ENCODE measurements at places on chromosomes 11 and 22.

DNA sequence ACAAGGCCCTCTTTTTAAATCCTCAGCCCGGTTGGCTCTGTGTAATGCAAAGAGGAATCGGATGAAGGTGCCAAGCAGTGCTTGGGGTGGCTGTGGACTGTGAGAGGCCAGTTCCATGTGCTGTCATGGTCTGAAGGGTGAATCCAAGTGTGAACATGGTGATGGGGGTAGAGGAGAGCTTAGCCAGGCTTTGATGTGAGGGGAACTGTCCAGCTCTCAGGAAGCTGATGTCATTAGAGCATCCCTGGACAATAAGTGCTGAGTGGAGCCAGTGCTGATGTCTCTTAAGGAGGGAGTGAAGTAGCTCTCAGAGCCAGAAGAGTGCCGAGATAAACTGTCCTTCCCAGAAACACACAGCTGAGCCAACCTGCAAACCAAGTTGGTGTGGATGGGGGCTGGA lies 53.6 kb downstream of the NAV2 start:
- DNase-seq = no peak

DNA sequence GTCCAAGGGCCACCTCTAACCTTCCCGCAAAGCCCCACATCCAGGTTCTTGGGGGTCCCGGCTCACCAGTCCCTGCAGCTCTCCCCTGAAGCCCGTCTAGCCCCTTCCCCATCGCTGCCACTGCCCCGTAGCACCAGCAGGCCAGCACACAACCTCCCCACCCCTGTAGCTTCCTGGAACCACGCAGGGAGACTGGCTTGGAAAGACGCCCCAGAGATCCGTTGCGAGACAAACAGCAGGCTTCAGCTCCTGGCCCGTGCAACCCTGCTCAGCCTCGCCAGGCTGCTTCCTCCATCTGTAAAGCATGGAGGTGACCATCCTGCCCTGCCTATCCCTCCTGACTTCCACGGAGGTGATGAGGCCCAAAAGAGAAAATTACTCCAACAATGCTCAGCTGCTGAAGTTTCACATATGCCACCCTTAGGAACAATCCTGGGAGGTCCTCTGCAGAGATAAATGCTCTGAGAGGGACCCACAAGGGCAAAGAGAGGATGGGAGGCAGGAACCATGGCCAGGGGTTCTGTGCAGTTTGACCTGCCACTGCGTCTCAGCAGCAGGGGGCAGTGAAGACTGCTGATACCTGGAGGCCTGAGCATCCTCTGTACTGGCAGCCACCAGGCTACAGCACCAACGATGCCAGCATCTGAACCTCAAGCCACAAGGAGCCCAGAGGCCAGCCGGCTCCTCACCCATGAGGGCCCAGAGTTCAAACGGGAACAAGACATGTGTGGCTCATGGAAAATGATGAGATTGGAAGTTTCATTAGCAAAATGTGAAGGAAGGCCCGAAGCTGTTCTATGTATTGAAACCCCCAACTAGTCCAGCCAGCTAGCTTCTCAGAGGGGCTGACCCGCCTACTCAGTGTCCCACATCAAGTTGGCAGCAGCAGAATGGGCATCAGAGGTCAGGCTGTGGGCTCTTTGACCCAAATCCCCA lies 16.1 kb downstream of the DGCR2 start:
- DNase-seq = no peak

- no peak for DNase-seq
Observed at GRCh38 chr11:47437746-47438418, 11.1 kb downstream of the RAPSN start.

GRCh38 chr22:45322873-45323525 lies 13.3 kb downstream of the FAM118A start:
- no peak for DNase-seq

DNA sequence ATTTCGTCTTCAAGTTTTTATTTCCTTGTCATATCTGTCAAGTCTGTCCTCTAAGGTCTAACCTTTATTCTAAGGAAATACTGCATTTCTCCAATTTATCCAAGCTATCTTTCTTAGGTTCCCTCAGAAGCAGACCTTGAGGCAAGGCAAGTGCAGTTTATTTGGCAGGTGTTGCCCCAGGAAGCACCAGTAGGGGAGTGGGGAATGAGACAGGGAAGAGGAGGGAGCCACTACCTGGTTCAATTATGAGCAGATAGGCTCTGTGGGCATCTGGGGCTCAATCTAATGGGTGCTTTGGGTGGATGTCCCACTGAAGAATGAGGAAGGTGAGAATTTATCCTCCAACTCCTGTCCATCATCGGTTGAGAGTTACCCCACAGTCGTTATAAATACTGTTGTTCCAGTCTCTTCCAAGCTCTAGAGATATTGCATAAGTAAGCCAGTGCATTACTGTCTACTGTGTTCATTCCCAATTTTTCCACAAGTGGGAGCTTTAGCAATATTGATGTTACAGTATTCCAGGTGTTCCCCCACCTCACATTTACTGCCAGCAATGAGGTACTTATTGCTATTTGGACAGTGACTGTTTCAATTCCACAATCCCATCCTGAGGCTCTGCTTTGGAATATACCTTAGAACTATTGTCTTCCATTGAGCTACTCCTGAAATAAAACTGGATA lies 154.9 kb upstream of the CEP126 start:
- peak; percentile 1 for DNase-seq

- no peak for DNase-seq
Observed at GRCh38 chr11:61868571-61869428, 22.5 kb downstream of the FADS3 start.

GRCh38 chr11:57430952-57431351 lies 4.0 kb upstream of the SLC43A3 start:
- DNase-seq = no peak

DNA sequence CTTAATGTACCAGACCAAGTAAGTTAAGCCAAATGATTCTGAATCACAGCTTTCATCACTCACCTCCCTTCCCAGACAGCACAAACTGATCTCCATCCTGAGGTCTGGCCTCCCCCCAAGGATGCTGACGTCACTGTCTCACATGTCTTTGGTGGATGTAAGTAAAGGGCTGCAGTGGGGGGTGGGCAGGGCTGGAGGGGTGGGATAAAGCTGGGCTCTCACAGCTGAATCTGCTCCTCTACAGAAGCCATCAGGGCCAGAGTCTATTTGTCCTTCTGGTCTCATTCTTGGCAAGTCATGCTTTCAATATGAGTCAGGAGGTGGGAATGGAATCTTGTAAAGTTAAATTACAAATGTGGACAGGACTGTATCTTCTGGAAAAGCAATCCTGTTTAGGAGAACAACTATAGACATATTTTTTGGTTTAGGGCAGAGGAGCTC lies 32.7 kb downstream of the P4HA3 start:
- peak; percentile 96 for DNase-seq

DNA sequence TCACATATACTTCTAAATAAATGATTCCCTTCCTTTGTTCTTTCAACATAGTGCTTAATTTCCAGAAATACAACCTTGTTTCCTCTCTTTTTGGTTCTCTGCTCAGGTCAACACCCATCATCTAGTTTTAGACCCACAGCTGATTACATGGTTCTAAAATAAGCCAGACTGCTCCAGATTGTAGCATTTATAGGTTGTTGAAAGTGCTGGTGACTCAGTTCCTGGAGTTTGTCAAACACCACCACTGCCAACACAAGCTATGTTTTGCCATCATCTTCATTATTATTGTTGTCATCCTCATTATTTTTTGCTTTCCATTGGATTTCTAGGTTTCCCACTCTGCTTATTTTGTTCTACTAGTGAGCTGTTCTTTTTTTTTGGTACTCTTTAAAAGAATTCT lies 22.3 kb upstream of the MMP20 start:
- no peak for DNase-seq

GRCh38 chr11:103035791-103036434 lies 56.0 kb downstream of the DCUN1D5 start:
- peak; percentile 72 for DNase-seq

GRCh38 chr22:44192098-44192815 lies 11.5 kb downstream of the PARVG start:
- DNase-seq = no peak

DNA sequence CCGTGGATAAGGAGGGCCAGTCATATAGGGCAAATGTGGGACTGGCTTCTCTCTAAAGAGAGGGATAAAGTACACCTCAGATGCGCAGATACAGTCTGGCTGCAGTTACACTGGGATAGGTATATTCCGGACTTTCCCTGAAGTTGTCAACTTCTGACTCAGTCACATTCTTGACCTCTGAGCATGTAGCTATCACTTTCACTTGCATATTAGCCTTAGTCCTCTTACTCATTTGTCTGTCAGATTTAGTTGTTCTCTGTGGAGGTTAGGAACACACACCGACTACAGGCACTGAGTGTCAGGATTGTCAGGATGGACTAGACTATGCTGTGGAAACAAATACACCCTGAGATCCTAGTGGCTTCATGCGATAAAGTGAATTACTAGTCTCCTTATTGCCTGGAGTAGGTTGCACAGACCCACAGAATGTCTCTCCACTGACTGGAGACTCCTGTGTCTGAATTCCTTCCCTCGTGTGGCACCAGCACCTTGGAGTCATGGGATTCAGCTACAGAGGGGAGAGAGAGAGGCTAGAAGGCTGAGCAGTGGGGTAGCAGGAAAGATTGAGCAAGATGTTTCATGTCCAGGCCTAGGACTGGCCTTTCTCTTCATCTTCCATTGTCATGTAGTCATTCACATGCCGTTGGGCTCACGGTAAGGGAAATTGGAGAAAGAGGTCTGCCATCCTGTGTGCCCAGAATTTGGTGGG lies 654.3 kb downstream of the NTM start:
- peak; percentile 53 for DNase-seq

DNA sequence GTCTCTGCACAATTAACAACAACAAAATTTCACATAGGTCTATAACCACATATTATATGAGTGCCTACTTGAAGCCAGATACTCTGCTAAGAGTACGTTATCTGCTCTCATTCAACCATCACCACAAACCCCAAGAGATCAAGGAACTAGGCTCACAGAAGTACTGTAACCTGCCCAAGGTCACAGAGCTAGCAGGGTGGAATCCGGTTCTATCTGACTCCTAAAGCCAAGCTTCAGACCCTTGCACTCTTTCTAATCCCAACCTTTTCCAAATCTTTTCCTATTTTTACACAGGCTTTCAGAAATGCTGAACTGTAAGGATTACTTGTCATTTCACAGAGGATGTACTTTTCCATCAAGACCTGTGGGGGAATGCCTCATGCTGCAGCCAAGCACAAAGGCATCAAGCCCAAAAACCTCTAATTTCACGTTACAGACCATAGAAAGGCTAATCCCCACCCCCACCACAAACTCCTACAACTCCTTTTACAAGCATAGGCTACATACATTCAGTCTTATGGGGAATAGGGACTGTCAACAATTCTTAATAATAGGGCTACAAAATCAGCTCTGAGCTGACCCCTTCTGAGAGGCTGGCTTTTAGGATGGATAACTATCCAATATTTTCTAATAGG lies 927 bp downstream of the PRCP start:
- DNase-seq = no peak

- DNase-seq = peak; percentile 85
Observed at GRCh38 chr11:118908901-118909618, 16.7 kb downstream of the BCL9L start.

DNA sequence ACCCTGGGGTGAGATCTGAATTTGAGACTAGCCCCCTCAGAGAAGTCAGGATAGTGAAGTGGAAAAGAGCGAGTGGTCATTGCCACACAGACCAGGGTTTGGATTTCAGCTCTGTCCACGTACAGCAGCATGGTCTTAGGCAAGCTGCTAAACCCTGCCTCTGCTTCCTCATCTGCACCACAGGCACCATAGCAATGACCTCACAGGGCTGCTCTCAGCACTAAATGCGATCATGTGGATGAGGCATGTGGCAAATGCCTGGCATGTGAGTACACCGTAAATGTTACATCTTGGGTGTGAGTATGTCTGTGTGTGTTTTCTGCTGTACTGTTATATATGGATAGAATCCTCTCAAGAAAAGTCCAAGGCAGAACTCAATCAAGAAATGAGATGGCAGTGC lies 15.8 kb downstream of the NAV2 start:
- DNase-seq = no peak

- no peak for DNase-seq
Observed at GRCh38 chr22:25125693-25126357, 73.8 kb upstream of the CRYBB3 start.

GRCh38 chr22:17912945-17913721 lies 111.2 kb downstream of the MICAL3 start:
- no peak for DNase-seq

Data from stromal cell of bone marrow (primary cell).